ENCODE measurements at places on chromosomes 1 and 21.
A peak's percentile ranks its signal among the peaks of the same experiment; 100 is the strongest.

DNA sequence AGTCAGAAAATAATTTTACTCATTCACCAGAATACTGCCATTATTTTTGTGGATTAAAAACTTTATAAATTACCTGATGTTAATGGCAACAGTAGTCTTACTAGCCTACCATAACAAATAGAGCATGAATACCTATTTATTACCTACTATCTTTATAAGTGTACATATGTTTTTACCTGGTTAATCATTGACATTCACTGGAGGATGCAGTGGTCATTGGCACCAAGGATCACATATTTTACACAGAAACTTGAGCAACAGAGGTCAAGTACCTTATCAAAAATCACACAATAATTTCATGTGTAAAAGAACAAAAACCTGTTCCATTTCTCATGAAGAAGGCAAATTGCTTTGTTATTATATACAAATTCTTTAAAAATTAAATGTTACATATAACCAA is 1284.9 kb upstream of the NCAM2 start:
- no peak for DNase-seq

DNA sequence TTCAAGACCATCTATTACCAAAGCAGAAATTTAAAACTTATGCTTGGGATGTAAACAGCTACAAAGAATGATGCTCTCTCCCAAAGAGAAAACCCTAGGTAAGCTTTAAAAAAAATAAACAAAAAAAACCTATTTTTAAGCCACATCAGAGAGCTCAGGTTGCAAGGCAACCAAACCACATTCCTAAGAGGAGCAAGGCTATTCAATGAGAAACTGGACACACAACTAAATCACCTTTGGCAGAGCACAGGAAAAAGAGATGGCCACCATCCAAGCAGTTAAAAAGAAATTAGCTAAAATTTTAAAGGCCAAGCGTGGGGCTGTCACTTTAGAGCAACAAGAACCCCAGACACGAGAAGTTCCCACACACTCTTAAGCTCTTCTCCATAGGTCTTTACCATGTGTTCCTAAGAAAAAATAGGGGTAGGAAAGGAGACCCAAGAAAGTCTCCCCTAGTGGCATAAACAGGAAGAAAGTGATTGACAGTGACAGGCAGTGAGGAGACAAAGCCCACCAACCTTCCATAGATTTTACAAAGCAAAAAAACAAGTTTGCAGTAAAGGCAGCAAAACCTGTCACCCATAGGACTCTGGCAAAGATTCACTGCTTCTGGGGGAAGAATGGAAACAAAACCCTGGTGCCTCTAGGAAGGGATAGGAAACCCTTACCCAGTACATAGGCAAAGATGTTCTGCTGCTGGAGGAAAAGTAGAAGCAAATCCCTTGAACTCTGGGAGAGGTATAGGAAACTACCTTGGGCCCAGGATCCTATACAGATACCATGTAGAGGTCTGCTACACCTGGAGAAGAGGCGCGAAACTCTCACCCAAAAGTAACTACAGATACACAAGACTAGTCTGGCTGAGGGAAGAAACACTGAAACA is 68.5 kb downstream of the FOXJ3 start:
- DNase-seq: no peak

DNA sequence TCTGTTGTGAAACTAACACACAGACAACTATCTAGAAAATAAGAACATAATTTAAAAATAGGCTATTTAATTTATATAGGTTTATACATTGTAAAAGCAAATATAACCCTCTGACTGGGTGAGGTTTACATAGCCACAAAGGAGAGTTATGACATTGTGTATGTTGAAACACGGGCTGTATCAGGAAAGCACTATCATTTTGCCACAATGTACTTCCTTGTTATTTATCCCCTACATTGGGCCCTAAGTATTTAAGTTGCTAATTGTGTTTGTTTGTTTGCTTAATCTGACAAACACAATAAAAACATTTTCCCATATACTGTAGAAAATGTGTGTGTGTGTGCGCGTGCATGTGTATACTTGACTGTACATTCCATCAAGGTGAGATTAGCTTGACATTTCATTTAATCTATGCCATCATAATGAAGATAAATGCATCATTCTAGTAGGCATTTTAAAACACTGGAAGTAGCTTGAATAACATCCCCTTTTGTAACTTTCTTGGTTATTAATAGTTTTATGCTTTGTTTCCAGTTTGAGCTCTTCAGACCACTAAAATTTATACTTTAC is 72.1 kb downstream of the RGS13 start:
- DNase-seq: no peak

DNA sequence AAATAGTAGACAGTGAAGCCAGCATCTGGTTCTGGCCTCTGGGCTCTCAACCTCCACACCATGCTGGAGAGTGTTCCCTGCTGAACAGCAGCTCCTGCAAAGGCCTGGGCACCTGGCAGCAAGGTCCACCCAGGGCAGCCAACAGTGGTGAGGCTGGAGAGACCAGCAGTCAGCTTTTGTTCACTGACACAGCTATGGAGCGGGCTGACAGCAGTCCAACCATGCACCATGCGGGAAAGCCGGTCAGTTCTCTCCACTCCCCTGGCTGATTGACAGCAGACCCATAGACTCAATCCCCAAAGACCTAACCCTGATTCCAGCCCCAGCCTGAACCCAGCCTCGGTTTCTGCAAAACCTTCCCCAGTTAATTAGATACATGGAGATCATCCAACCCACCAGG is 49.0 kb downstream of the KLHDC7A start:
- peak; percentile 26 for DNase-seq

- DNase-seq: no peak
Measured at GRCh38 chr21:15183813-15184257, 119.0 kb upstream of the NRIP1 start.

- no peak for DNase-seq
Measured at GRCh38 chr1:26281971-26282370, 2.1 kb downstream of the SH3BGRL3 start.

GRCh38 chr1:119895102-119895501 is 1.2 kb downstream of the ADAM30 start:
- no peak for DNase-seq

- no peak for DNase-seq
Measured at GRCh38 chr1:33975961-33976360, 112.1 kb downstream of the HMGB4 start.

GRCh38 chr1:216562383-216562782 is 139.1 kb upstream of the USH2A start:
- DNase-seq: no peak

GRCh38 chr1:56050911-56051310 is 528.5 kb downstream of the PLPP3 start:
- no peak for DNase-seq

- DNase-seq: no peak
Measured at GRCh38 chr1:95532335-95532734, 298.3 kb downstream of the RWDD3 start.

DNA sequence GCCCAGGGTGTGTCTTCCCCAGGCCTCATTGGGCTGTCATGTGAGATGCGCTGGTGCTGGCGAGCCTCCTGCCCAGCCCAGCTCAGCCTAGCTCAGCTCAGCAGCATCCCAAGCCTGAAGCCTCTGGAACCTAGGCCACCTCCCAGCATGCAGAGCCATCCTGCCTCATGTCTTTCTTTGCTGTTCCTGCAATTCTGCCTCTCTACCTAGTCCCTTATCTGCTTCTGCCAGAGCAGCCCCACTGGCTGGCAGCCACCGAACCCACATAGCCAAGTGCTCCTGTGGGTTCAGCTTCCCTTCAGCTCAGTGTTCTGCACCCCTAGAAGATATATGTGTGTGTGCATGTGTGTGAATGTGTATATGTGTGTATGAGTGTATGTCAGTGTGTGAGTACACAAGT is 291.5 kb upstream of the VAMP3 start:
- no peak for DNase-seq

- no peak for DNase-seq
Measured at GRCh38 chr1:64065571-64065970, 137.9 kb upstream of the UBE2U start.

- DNase-seq: no peak
Measured at GRCh38 chr1:154808909-154809262, 61.2 kb downstream of the KCNN3 start.

GRCh38 chr1:156765666-156766065 is 1.7 kb upstream of the PRCC start:
- no peak for DNase-seq

GRCh38 chr1:116904791-116905320 is 4.9 kb upstream of the PTGFRN start:
- no peak for DNase-seq

DNA sequence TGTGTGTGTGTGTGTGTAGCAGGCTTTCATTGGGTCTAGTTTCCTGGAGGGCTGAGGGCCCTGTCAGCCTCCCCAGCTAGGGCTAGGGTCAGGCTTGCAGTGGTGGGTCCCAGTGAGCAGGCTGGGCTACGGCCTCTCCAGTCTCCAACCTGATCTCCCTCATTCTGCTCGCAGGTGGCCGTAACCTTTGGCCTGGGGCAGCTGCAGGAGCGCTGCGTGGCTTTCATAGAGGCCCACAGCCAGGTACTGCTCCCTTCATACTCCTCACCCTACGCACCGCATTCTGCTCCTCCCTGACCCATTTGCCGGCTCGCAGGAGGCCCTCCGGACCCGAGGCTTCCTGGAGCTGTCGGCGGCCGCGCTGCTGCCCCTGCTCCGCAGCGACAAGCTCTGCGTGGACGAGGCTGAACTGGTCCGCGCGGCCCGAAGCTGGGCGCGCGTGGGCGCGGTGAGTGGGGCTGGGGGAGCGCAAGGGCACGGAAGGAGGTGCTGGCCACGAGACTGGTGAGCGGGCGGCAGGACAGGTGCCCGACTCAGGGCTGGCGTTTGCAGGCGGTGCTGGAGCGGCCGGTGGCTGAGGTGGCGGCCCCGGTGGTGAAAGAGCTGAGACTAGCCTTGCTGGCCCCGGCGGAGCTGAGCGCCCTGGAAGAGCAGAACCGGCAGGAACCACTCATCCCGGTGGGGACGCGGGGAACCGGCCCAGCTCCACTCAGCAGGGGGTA is 4.7 kb downstream of the BTBD19 start:
- no peak for DNase-seq

DNA sequence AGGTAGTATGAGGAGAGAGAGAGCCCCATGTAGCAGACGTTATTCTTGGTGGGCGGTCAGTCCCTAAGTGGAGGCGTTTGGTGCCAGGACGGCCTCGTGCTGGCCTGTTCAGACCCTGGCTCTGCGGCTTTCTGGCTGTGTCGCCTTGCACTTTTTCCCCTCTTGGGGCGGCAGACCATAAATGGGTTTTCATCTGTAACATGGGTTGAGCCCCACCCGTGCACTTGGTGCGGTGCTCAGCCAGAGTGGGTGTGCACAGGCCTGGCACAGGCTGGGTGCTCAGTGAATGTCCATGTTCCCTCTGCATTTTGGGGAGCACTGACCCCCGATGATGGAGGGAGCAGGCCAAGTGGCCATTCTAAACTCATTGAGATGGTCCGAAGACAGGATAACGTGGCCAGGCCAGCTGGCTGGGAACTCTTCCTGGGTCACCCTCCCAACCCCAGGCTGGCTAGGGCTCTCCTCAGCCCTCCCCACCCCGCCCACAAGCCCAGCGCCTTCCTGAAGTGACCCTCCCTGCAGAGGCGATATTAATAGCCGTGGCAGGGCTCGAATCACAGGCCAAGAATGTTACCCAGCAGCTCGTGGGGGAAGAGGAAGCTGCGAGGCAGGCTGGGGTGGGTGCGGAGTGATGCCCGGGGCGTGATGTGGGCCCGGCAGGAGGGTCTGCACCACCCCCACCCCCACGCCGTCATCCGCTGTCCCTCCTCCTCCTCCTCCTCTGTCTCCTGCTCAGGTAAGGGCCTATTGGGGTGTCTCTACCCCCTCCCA is 78.5 kb downstream of the ARHGEF10L start:
- no peak for DNase-seq

GRCh38 chr1:236511735-236512418 is 11.9 kb upstream of the LGALS8 start:
- no peak for DNase-seq

DNA sequence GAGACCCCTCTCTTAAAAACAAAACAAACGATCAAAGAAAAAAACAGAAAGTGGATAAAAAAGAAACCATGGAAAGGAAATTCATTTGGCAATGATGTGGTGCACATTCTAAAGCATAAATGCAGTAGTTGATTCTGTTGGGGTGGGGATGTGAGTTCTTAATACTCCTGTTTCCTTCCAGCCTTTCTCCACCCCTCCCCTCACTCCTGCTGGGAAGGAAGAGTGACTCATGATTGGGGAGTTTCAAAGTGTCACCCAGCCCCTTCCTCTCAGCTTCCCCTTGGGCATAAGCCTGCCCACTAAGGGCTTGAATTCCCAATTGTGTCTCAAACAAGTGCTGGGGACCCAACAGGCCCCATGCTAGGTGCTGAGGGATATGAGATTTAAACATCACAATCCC is 6.7 kb upstream of the PINK1 start:
- DNase-seq: no peak

DNA sequence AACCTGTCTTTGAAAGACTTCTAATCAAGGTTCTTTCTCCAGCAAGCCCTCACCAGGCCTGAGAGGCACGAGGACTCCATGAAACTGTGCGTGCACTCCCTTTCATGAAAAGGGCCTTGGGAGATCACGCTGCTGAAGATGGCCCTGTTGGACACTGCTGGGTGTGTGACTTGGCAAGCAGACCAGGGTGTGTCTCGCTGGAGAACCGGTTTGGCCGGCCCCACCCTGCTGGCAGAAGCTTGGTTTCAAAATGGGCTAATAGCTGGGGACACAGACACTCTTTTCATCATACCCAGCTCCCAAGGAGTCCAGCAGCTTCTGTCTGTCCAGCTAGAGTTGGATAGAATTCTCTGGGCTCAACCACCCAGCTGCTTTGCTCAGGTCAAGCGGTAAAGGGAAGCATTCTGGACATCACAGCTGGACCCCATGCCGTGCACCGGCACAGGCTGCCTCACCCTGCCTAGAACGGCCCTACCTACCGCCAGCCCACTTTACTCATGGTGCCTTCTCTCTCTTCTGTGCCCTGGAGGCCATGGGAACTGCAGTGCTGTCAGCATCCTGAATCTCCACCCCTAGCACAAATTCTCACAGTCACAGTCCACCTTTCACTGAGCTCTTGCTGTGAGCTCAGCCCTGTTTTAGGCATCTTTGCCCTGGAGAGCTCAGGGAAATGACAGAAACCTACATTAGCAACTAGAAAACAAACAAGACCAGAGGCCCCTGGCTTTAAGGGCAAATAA is 24.6 kb downstream of the PKP1 start:
- no peak for DNase-seq

GRCh38 chr1:171310661-171311087 is 3.3 kb upstream of the FMO4 start:
- no peak for DNase-seq

All from stimulated activated effector memory CD8-positive, alpha-beta T cell treated with anti-CD3 and anti-CD28 coated beads, Interleukin-12 subunit alpha, Interleukin-12 subunit beta, amount 100 ng/mL, for 72 hours (primary cell).